ENCODE measurements at places on chromosomes 1 and 21. TPM values are rescaled to one million over a fixed set of nuclear protein-coding genes. Genes with fewer than 3 reads are reported as not detected.

- H3K4me3 ChIP-seq: no peak overlapping the region
- no peak for DNase-seq
- peaks cover 6% of the 10 kb centered on the region for H3K4me1 ChIP-seq
- no peaks in the 10 kb centered on the region for H3K36me3 ChIP-seq
- no peak overlapping the region for H3K27ac ChIP-seq
Observed at GRCh38 chr1:111920221-111921024, 69.0 kb downstream of the KCND3 start.

The DMRTA2 gene
- total RNA-seq: not detected

The FCRL3 gene
- total RNA-seq: not detected

GRCh38 chr1:30738040-30738714, 14.8 kb upstream of the MATN1 start:
- no peak overlapping the region for H3K27ac ChIP-seq
- no peaks in the 10 kb centered on the region for H3K4me1 ChIP-seq
- DNase-seq: no peak
- no peaks in the 10 kb centered on the region for H3K36me3 ChIP-seq
- H3K4me3 ChIP-seq: no peak overlapping the region
- H3K27me3 ChIP-seq: no peaks in the 10 kb centered on the region

DNA sequence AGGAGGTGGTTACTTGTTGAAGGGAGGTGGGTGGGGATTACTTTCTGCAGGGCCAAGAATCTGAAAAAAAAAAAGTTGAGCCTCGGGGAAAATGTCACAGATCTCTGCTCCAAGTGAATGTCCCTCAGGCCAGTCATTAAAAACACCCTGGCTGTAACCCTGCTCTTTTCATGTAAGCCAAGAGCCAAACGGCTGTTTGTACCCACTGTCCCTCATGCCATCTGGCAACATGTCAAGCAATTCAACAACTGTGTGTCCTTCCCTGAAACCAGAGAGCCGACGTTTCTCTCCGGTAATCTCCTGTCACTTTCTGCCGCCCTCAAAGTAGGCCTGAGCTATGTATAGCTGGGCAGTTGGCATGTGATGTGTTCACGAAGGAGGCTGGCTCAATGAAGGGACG, 14.7 kb downstream of the CASQ2 start:
- no peak for DNase-seq
- no peaks in the 10 kb centered on the region for H3K27me3 ChIP-seq
- H3K27ac ChIP-seq: no peak overlapping the region
- H3K4me1 ChIP-seq: peaks cover 19% of the 10 kb centered on the region
- H3K36me3 ChIP-seq: no peaks in the 10 kb centered on the region

The UBASH3A gene
- total RNA-seq: 6.4 TPM

DNA sequence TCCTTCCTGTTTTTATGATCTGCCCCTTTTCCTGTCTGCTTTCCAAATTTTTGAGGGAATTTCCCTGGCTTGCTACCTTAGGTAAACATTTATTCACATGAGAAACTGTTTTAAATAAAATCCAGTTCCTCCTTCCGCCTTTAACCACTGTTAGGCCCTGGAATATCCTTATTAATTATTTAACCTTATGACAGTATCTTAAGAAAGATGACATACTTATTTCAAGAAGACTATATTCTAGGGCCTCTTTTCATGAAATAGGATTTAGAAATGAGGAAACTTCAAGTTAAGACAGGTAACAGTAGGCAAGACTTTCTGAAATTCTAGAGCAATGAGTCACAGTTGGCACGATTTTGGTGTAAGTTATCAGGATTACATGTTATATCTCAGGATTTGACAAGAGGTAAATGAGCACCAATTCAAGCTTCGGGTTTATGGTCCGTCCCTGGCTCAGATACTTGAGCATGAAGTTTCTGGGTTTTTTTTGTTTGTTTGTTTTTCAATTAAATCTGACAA, 2.0 kb upstream of the TNFSF18 start:
- H3K27me3 ChIP-seq: no peaks in the 10 kb centered on the region
- H3K27ac ChIP-seq: no peak overlapping the region
- H3K36me3 ChIP-seq: no peaks in the 10 kb centered on the region
- peaks cover 8% of the 10 kb centered on the region for H3K4me1 ChIP-seq
- no peak for DNase-seq

The PLXNA2 gene
- total RNA-seq: 38.3 TPM

- H3K4me3 ChIP-seq: no peak overlapping the region
- no peaks in the 10 kb centered on the region for H3K27me3 ChIP-seq
- no peak overlapping the region for H3K27ac ChIP-seq
- no peaks in the 10 kb centered on the region for H3K36me3 ChIP-seq
- peak; percentile 61 for DNase-seq
Observed at GRCh38 chr1:24899581-24900485, 30.2 kb downstream of the RUNX3 start.

The SOX13 gene
- total RNA-seq: 41.0 TPM

DNA sequence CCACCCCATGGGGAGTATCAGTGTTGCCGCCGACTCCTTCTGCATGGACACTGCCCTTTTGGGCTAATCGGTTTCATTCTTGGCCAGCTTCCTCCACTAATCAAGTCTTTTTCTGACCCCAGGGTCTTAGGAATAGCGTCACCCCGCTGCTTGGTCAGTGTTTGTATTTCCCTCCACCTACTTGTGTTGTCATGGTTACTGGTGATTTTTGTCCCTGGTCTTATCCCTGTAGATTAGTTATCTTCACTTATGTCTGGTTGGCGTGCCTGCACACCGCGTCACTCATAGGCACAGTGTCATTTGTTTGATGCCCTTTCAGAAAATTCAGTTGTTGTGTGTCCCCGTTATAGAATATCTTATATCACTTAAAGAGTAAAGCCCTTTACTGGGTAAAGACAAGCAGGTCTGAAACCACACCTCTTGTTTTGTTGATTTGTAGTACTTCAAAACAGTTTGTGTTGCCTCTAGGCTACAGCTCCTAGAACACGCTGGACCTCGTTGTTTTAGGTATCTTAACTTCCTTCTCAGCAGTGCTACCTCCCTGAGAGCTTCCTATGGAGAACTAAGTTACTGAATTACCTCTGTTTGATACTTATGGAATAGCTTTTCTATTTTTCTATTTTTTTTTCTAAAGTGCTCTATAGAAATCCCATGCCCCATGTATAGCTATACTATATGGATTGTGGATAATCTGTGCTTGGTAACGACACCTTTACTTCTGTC, 868 bp downstream of the PPP1R12B start:
- H3K4me3 ChIP-seq: peak overlapping the region; percentile 67
- no peaks in the 10 kb centered on the region for H3K36me3 ChIP-seq
- H3K27me3 ChIP-seq: no peaks in the 10 kb centered on the region

GRCh38 chr21:28991861-28992525, 684 bp downstream of the LTN1 start:
- DNase-seq: no peak
- no peaks in the 10 kb centered on the region for H3K36me3 ChIP-seq
- peaks cover 27% of the 10 kb centered on the region for H3K4me1 ChIP-seq

DNA sequence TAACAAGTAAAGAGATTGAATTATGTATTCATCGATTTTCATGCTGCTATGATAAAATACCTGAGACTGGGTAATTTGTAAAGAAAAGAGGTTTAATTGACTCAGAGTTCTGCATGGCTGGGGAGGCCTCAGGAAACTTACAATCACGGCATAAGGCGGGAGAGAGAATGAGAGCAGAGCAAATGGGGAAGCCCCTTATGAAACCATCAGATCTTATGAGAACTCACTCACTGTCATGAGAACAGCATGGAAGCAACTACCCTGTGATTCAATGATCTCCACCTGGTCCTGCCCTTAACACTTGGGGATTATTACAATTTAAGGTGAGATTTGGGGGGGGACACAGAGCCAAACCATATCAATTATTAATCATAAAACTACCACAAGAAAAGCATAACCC, 3.3 kb upstream of the GBP3 start:
- no peaks in the 10 kb centered on the region for H3K36me3 ChIP-seq
- no peak for DNase-seq
- H3K4me3 ChIP-seq: no peak overlapping the region
- H3K27ac ChIP-seq: no peak overlapping the region

The TRAF3IP3 gene
- 7.1 TPM for total RNA-seq

- DNase-seq: no peak
- H3K27me3 ChIP-seq: no peaks in the 10 kb centered on the region
- H3K36me3 ChIP-seq: no peaks in the 10 kb centered on the region
- H3K4me1 ChIP-seq: no peaks in the 10 kb centered on the region
- H3K4me3 ChIP-seq: no peak overlapping the region
Observed at GRCh38 chr1:226369110-226369509, 38.8 kb downstream of the PARP1 start.

The TSPEAR gene
- total RNA-seq: not detected

The BOLA1 gene
- total RNA-seq: 43.0 TPM

DNA sequence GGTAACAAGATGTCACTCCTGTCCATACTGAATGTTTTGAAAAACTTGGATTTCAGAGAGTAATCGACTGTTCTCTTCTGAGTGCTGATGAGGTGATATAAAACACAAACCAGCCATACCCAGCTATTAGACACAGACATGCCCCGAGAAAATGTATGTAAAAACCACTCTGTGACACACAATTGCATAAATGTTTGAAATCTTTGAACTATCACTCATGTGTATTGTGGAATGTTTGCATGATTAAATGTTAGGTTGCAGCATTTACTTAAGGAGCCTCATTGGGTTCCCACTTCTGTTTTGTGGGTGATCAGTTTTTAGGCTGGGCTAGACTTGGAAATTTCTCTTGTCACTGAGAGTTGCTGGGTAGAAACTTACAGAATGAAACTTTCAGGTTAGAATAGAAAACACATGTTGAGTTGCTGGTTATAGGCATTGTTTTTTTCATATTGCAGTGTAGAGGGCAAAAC, 270.4 kb upstream of the B3GALT2 start:
- no peak for DNase-seq
- no peaks in the 10 kb centered on the region for H3K4me1 ChIP-seq
- no peaks in the 10 kb centered on the region for H3K27me3 ChIP-seq

- no peaks in the 10 kb centered on the region for H3K36me3 ChIP-seq
- no peak overlapping the region for H3K27ac ChIP-seq
- H3K27me3 ChIP-seq: no peaks in the 10 kb centered on the region
- no peak for DNase-seq
- no peak overlapping the region for H3K4me3 ChIP-seq
- no peaks in the 10 kb centered on the region for H3K4me1 ChIP-seq
Observed at GRCh38 chr1:106222403-106222802, 834.1 kb upstream of the PRMT6 start.

DNA sequence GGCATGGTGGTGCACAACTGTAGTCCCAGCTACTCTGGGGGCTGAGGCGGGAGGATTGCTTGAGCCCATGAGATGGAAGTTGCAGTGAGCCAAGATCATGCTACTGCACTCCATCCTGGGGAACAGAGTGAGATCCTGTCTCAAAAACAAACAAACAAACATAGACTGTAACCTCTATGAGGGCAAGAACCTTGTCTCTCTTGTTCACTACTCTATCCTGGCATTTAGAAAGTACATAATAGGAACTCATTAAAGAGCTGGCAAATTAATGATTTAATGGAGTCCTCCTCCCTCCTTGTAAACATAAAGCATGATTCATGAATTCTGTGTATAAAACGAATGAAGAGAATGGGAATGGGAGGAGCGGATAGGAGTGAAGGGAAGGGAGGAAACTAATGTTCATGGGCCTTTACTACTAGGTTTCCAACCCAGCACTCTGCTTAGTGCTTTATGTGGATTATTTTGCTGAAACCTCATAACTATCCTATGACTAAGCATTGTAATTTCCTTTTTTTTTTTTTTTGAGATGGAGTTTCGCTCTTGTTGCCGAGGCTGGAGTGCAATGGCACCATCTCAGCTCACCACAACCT, 8.6 kb downstream of the LMOD1 start:
- peak overlapping the region; percentile 88 for H3K27ac ChIP-seq
- no peaks in the 10 kb centered on the region for H3K27me3 ChIP-seq
- peaks cover 51% of the 10 kb centered on the region for H3K4me1 ChIP-seq
- H3K36me3 ChIP-seq: no peaks in the 10 kb centered on the region
- no peak for DNase-seq

DNA sequence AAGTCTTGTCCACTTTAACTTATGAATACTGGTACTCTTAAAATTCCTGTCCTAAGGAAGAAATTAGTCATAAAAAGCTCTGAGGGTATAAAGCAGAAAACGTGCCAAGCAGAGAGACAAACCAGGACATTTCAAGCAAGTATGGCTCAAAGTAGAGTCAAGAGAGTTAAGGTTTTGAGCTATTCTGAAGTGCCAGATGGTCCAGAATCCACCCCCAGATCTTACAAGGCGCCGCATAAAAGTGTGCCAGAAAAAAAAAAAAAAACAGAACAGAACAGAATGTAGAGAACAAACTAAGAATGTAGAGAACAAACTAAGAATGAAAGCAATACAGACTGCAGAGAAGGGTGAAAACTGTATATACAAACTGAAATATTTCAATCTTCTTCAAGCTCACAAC, 12.5 kb downstream of the EPS15 start:
- H3K27me3 ChIP-seq: no peaks in the 10 kb centered on the region
- H3K4me3 ChIP-seq: peak overlapping the region; percentile 5
- peaks cover 53% of the 10 kb centered on the region for H3K4me1 ChIP-seq
- no peak overlapping the region for H3K27ac ChIP-seq

The AKT3 gene
- 61.9 TPM for total RNA-seq

The OR2M3 gene
- total RNA-seq: not detected

The OR2T33 gene
- total RNA-seq: not detected

GRCh38 chr1:28935293-28935692, 20.9 kb downstream of the EPB41 start:
- H3K36me3 ChIP-seq: no peaks in the 10 kb centered on the region
- no peak overlapping the region for H3K4me3 ChIP-seq
- H3K27ac ChIP-seq: no peak overlapping the region
- no peaks in the 10 kb centered on the region for H3K4me1 ChIP-seq
- DNase-seq: no peak

- H3K4me1 ChIP-seq: peaks cover 24% of the 10 kb centered on the region
- no peak for DNase-seq
- H3K27me3 ChIP-seq: no peaks in the 10 kb centered on the region
- H3K4me3 ChIP-seq: no peak overlapping the region
- H3K27ac ChIP-seq: no peak overlapping the region
Observed at GRCh38 chr1:94799206-94799605, 21.0 kb upstream of the SLC44A3 start.

DNA sequence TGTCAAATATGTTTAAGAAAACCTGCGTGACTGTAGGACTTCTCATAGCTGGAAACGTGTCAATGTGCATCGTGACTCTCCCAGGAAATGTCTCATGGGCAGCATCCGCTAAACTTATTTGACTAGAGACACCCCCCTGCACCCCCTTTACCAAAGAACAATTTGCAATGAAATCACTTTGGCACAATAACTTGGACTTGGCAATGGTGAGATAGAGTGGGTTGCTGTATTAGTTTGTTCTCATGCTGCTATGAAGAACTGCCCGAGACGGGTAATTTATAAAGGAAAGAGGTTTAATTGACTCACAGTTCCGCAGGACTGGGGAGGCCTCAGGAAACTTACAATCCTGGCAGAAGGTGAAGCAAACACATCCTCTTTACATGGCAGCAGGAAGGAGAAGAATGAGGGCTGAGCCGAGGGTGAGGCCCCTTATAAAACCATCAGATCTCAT, 13.8 kb downstream of the CLDN14 start:
- no peaks in the 10 kb centered on the region for H3K36me3 ChIP-seq
- H3K27me3 ChIP-seq: no peaks in the 10 kb centered on the region
- H3K27ac ChIP-seq: no peak overlapping the region

The FMO2 gene
- total RNA-seq: 14.0 TPM

Measured in vagina (tissue), 2 donors.